CD4-positive, alpha-beta T cell treated with Interleukin-12 subunit alpha and Interleukin-12 subunit beta, for 1 hour (primary cell): ENCODE measurements at places on chromosomes 11 and 22.

DNA sequence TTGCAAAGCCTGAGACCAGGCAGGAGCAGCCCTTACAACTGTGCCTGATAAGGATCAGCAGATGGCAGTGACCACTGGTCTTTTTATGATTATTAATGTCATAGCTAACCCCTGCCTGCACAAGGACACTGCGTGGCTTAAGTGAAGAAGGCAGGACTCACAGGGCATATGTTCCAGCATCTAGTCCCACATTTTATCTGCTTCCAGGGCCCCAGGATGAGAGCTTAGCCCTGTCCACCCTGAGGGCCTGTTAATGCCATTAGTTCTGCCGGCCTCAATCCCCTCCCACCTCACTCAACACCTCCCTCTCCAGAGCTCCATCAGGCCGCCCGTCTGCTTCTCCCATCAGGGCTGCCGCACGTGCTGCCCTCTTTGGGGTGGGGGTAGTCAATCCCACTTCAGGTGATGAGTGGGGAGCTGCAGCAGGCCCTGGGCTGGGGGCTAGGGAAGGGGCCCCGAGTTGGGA is 33.1 kb upstream of the TSPAN18 start:
- no peak for DNase-seq

DNA sequence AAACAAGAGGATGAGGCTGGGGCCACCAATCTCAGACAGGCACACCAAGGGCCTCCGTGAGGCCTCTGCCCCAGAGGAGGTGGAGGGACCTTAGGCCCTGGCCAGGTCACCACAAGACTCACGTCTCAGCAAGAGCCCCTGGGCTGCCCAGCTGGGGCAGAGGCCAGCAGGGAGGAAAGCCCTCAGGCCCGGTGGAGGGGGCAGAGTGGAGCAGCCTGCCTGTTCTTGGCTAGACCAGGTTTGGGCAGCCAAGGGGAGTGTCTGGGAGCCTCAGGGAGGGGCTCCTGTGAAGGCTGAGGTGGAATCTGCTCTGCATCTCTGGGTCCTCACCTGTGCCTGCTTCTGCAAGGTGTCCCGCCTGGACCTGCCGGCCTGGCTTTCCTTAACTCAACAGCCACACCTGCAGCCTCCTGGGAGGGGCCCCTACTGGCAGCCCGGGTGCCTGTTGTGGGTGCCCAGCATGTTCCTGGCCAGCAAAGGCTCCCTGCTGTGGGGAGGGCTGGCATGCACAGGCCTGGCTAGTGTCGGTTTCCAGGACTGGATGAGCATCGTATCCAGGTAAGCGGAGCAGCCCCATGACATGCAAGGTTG is 11.9 kb downstream of the TTLL12 start:
- no peak for DNase-seq

- no peak for DNase-seq
These were observed 78.3 kb downstream of the PAK1 start for GRCh38 chr11:77395460-77396173.

DNA sequence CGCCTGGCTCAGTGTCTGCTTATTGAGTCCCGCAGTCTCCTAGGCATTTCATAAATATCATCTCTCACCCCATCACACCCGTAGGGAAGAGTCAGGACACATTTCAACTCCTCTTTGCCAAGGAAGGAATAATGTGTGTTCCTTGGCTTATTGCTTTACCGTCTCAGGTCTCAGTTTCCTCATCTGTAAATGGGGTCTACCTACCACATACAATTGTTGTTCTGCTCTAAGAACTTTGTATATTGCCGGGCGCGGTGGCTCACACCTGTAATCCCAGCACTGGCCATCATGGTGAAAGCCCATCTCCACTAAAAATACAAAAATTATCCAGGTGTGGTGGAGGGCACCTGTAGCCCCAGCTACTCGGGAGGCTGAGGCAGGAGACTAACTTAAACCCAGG is 3.1 kb upstream of the THRSP start:
- DNase-seq: no peak
